ENCODE measurements at places on chromosomes 12 and 14.

DNA sequence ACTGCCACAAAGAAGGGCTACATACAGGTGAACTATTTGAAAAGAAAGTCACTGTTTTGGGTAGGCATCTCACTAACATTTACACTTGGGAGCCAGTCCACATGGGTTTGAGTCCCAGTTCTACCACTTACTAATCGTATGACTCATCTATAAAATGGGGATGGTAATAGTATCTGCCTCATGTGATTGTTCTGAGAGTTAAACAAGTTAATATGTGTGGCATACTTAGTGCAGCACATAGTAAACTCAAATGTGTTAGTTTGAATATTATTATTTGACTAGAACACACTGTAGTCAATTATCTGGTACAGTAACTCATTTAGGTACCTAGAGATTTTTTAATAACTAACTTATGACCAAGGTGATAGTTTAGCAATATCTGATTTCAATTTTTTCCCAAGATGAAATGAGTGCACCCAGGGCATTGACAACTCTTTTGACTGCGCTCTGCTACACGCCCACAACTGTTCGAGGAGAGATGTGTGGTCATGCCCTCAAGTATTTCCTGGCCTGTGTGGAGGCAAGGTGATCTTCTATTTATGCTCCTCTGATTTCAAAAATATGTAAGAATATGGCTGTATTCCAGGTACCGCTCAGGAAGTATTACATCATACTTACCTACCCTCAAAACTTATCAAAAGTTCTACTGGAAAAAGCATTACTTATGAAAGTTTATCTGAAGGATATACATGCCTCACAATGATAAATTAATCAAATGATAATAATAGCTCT, 210.6 kb upstream of the EGLN3 start:
- no peak for DNase-seq

DNA sequence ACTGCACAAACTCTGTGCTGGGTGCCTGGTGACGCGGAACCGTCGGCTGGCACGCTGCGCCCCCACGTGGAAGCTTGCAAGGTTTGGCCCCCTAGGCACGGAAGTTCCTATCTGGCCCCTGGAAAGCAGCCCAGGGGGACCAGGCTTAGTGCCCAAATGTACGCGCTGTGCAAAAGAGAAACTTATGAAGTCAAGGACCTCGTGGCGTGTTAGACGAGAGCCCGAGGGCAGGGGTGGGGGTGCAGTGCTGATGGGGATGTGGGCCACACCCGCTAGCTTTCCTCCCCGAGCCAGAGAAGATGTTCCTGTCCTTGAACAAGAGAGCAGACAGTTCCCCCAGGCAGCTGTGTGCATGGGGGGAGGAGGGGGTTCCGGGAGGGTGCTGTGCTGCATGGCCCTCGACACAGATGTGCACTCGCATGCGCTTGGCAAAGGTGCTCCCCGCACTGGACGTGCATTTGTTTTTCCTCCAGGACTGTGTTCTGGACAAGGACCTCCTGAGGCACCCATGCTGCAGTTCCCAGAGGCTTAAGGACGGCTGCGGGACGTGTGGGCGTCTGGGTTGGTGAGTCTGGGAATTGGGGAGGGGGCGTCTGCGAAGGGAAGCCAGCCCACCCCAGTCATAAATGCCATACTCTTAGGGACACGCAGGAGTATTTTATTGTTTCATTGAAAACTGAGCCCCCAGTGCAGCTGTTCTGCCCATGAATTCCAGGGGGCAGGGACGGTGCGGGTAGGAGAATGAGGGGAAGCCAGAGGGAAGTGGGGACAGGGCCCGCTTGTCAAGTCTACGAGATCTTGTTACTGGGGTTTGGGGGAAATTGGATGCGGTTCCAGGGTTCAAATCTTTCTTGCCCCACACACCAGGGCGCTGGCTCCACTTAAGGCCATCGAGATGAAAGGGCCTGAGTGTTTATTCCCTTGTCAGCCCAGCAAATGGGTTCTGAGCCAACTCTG, 80.0 kb downstream of the NTF3 start:
- DNase-seq, result peak; percentile 23

- no peak for DNase-seq
These were observed 53.4 kb downstream of the SRGAP1 start for GRCh38 chr12:63897931-63898330.

DNA sequence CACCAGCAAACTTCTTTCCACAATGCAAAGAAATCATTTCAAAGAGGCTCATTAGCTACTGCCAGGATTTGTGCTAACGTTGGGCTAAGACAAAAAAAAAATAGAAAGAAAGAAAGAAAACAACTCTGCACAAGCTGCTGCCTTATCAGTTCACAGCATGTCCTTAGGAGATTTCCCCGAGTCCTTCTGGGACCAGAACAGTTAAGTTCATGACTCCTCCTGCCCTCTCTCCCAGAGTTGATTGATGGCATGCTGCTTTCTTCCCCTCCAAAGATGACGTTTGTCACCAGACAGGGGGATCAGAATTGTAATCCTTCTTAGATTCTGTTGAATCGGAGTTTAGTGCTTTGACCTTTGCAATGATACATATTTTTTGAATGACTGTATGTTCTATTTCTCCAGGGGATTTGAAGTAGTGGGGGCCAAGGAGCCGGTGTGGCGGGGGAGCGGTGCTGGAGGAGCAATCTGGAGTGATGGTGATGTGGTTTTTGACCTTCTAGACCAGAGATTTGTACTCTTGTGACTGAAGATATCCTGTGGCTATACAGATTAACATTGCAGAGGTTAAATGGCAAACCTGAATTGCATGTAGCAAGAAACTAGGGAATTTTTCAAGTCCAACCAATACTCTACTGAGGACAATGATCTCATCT, 409.2 kb upstream of the TMPO start:
- no peak for DNase-seq

DNA sequence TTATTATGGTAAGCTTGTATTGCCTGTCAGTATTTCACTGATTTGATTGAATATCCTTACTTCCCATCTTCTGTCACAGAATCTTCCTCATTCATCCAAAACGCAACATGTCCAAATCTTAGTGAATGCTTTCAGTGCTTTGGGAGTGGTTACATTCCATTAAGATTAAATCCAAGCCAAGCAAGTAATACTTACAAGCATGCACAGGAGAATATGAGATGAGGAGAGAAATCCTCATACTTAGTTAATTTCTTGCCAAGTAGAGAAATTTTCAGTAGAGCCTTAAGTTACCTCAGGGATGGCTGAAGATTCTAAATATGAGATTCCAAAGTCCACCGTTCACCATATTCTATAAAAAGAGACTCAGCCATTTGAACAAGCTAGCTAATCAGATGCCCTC, 316.0 kb downstream of the RAD51B start:
- DNase-seq, result no peak

GRCh38 chr12:50520416-50521207, 15.8 kb downstream of the DIP2B start:
- no peak for DNase-seq

- DNase-seq, result no peak
These were observed 2.4 kb downstream of the DHRS2 start for GRCh38 chr14:23638414-23639047.

GRCh38 chr12:57268264-57268663, 17.3 kb upstream of the STAC3 start:
- peak; percentile 20 for DNase-seq

DNA sequence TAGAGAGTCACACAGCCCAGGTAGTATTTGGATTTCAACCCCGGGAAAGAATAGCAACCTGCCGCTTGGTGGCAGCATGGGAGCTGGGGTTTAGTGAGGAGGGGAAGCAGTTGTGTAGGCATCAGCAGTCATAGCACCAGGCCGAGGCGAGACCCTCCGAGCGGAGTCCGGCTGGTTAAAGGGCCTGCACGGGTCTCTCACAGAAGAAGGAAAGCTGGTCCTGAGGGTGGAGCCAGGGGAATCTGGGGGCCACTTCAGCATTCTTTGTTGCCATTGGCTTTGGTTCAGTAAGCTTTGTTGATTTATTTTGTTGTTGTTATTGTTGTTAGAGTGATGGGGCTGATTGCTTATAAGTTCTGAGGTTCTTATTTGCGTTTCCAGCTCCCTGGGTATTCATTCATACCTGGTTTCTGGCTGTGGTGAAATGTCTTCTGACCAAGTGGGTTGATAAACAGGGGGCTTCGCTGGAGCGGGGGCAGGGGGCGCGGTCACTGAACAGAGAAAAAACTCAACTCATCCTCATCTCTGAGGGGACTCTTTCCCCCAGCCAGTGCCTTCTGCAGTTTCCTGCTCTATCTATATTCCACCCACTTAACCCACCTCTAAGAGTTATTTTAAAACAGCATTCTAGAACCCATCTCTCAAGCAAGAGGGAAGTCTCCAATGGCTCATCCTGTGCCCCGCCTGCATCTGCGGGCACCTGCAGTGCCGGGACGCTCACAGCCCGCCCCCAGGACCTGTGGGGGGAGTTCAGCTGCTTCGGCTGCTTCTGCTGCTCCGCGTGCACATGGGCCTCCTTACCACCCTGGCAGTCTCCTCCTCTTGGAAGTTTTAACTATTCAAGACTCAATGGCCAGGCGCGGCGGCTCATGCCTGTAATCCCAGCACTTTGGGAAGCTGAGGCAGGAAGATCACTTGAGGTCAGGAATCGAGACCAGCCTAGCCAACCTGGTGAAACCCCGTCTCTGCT, 11.6 kb downstream of the CKB start:
- DNase-seq, result no peak

DNA sequence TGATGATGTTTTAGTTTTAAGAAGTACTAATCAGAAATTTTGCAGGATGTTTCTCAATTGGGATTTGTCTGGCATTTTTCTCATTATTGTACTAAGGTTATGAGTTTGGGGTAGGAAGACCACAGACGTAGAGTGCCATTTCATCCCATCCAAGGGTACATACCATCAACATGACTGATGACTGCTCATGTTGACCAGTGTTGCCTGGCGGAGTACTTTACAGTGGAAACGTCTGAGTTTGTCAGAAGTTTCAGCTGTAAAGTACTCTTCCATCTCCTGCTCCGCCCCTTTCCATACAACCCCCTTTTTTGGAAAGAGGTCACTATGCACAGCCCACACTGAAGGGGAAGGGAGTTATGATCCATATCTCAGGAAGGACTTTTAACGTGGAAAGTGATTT, 74.2 kb downstream of the RCOR1 start:
- DNase-seq, result no peak

DNA sequence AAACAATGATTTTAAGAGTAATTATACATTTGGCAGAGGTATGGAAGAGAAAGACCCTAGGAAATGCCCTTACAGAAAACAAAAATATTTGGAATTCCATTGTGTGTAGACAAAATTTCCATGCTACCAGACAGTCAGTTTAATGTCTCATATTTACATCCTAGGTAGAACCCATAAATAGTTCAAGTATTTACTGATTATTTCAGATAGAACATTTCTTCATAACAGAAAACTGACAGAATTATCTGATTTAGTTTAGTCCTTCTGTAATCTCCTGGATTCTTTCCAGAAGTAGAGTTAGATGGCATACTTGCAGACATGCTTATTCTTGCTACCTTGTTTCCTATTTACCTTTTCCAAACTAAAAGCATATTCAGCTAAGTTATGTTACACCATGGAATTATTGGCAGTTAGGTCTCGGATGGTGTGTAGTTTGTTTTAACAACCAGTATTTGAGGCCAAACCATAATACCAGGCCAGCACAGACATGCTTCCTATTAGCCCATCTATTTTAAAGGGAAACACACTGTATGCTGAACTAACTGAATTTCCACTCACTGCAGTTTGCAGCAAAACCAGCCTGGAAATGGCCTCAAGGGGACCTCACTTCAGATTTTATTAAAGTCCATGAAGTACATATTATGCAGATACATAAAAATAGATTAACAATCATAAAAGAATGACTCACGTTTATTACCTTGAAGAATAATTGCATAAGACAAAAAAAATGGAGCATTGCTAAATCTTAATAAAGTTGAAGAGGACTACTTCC, 126.6 kb upstream of the LRIG3 start:
- DNase-seq, result no peak

DNA sequence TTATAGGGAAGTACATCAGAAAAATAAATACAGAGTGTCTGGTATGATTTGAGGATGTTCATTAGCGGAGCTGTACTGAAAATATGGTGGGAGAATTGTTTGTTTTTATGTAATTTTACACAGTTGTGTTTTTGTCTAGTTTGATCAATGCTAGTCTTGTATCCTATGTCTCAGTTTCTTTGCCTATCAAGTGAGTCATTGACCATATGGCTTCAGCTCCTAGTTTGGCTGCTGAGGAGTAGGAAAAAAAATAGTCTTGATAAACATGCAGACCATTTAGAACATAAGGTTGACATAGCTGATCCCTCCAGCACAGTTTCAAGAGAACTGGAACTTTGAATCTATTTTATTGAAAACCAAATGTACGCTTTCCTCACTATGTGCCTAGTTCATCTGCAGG, 1292.1 kb upstream of the FLRT2 start:
- no peak for DNase-seq

- DNase-seq, result no peak
These were observed 9.6 kb upstream of the TBX5 start for GRCh38 chr12:114415525-114415868.

DNA sequence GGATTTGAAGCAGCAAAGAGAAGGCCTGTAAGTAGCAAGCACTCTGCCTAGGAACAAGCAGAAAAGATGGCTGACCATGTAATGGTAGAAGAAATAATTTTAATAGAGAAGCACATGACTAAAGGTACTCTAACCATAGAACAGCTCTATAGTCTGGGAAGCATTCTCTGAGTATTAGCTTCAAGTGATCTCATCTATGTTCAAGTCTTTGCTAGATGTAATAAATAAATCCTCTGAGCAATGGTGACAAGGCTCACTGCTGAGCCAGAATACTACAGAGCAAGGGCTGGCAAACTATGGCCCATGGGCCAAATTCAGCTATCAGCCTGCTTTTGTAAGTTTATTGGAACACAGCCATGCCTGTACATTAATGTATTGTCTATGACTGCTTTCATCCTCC, 84.8 kb downstream of the PEBP1 start:
- DNase-seq, result no peak

GRCh38 chr14:90658541-90658967, 157.7 kb downstream of the TTC7B start:
- DNase-seq, result no peak

GRCh38 chr14:38646391-38646790, 390.5 kb upstream of the CLEC14A start:
- no peak for DNase-seq

DNA sequence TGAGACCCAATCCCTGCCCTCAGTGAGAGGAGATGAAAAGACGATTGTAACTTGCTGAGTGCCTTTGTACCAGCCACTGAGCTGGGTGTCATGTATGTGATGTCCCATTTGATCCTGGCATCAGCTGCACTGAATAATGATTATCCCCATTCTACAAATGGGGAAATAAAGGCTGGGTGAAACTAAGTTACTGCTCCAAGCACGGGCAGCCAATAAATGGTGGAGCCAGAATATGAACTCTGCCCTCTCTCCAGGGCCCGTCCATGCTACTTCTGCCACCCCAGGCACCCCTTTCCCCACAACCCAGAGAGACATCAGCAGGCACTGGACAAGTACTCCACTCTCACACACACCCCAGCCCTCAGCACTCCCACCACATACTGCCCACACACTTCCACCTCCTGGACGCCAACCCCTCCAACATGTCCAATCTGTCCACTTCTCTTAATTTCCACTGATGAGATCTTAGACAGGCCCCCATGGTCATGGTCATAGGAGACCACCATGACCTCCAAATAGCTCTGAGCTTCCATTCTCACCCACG, 115.8 kb downstream of the DICER1 start:
- no peak for DNase-seq

- DNase-seq, result no peak
These were observed 190.2 kb upstream of the SLC38A2 start for GRCh38 chr12:46562625-46563225.

GRCh38 chr14:54864526-54864925, 38.1 kb downstream of the GCH1 start:
- no peak for DNase-seq

- DNase-seq, result peak; percentile 7
These were observed 177.2 kb downstream of the KCNA5 start for GRCh38 chr12:5220835-5221234.

GRCh38 chr12:117875744-117876435, 92.9 kb downstream of the KSR2 start:
- DNase-seq, result peak; percentile 26
